ENCODE measurements at places on chromosomes 1 and 21.

DNA sequence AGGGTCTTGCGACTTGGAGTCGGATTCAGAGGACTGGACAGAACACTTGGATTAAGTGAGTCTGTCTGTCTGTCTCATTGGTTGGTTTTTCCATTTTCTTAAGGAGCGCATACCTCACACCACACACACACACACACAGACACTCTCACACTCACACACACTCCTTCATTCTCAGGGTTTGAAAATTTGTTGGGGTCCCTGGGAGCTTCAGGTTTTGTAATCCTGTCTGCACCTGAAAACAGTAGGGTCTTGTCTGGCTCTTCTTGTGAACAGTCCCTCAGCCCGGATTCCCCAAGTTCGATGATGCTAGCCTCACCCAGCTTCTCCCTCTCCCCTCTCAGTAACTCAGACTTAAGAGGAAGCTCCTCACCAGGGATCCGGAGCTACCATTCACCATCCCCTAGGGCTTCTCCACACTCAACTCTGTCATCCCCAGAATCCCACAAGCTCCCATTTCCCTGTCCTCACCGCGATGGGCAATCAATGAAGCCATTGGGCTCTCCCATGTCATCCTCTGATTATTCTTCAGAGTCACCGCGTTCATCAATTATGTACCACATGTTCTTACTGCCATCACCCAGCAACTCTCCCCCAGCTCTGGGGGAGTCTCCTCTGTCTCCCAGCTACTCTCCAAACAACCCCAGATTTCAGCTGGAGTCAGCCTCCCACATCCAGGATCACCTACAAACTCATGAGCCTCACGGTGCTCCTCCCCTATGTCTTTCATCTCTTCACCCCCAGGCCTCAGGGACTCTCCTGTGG, 1530.9 kb upstream of the TPTE start:
- peak; percentile 17 for DNase-seq

GRCh38 chr21:16578912-16579311, 849.1 kb downstream of the USP25 start:
- no peak for DNase-seq

DNA sequence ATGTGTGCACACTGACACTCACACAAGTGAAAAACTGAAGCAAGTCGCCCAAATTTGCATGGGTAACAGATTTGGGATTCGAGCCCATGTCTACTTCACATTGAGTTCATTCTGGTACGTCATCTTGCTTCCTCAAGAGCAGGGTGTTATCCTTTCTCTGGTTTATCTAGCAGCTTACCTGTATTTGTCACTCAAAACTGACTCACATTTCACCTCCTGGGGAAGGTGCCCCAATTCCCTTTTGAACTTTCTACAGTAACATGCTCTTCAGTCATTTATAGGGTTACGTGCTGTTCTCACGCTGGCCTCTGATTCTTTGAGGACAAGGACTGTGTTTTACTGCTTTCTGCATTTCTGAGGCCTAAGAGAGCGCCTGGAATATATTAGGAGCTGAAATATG, 162.8 kb downstream of the PDE4B start:
- no peak for DNase-seq

GRCh38 chr1:169733924-169734323, at the start of gene SELE:
TSS of gene SELE (minus strand) at chr1:169734079. CDS start at chr1:169733612, 467 bp downstream.
- no peak for DNase-seq

GRCh38 chr1:168879896-168880734, 151.1 kb upstream of the DPT start:
- DNase-seq, result no peak

- DNase-seq, result no peak
Observed at GRCh38 chr1:218584418-218585155, 239.5 kb downstream of the TGFB2 start.

- no peak for DNase-seq
Observed at GRCh38 chr1:178052650-178053461, 41.0 kb upstream of the RASAL2 start.

GRCh38 chr1:149979245-149979971, 31.1 kb downstream of the OTUD7B start:
- DNase-seq, result no peak

DNA sequence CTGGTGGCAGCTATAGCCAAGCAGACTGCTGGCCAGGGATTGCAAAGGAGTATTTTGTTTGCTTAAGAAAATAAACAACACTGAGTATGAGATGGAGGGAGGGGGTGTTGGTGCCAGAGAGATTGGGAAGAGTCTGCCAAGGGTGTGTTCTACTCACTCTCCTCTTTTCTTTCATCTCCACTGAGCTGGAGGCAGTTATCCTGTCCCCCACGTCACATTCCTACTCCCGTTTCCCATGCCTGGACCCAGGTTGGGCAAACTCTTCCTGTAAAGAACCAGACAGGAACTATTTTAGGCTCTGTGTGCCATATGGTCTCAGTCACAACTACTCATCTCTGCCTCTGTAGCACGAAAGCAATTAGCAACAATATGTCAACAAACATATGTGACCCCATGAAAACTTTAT, 1.4 kb upstream of the IL24 start:
- DNase-seq, result no peak

- no peak for DNase-seq
Observed at GRCh38 chr1:41538741-41539417, 54.4 kb upstream of the EDN2 start.

GRCh38 chr1:54547601-54548388, at the start of gene ACOT11:
TSS of gene ACOT11 (plus strand) at chr1:54548228. CDS start at chr1:54548310, 82 bp downstream.
- peak; percentile 77 for DNase-seq

GRCh38 chr21:26810676-26811415, 34.4 kb downstream of the ADAMTS1 start:
- no peak for DNase-seq

- no peak for DNase-seq
Observed at GRCh38 chr1:153929981-153930948, 7.5 kb upstream of the GATAD2B start.

- DNase-seq, result no peak
Observed at GRCh38 chr1:177223359-177223758, 52.6 kb downstream of the BRINP2 start.

- DNase-seq, result no peak
Observed at GRCh38 chr1:82923931-82924330, 1075.0 kb downstream of the TTLL7 start.
